ENCODE measurements at places on chromosomes 2 and 18. TPM values are rescaled to one million over a fixed set of nuclear protein-coding genes. Genes with fewer than 3 reads are reported as not detected.

GRCh38 chr2:201122276-201122675 lies 6.3 kb downstream of the CFLAR start:
- no peak for DNase-seq

DNA sequence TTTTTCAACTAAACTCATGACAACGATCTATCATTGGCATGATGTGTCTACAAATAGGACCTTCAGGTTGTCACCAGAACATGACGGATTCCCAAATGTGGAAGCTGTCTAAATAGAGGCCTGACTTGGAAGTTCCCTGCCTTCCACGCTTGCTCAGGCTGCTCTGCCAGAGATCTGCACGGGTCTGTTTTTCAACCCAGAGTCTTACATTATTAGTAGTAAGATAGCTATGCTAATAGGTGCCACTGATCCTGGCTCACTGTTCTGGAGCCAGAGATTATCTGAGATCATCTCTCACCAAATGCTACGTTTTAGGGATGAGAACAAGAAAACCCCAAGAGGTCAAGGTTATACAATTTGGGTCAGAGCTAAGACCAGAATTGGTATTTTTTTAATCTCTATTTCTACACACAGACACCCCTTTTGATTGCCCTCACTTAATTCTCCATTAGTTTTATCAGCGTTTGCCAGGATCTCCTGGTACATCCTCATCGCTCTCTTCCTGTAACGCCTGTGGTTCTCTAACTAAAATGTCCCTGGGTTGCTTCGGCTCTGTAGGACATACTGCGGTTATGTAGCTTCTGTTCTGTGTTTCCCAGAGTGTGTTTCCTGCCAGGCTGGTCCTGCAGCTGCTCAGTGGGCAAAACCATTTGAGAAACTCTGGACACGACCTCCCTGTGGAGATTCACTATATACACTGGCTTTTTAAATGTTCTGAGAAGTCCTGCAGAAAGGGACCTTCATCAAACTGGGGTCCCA lies 5.7 kb downstream of the CDC42EP3 start:
- no peak for DNase-seq

ANKRD53 gene
- total RNA-seq = 1.2 TPM

MLPH gene
- not detected for total RNA-seq

ANKRD29 gene
- total RNA-seq = 0.61 TPM

DNA sequence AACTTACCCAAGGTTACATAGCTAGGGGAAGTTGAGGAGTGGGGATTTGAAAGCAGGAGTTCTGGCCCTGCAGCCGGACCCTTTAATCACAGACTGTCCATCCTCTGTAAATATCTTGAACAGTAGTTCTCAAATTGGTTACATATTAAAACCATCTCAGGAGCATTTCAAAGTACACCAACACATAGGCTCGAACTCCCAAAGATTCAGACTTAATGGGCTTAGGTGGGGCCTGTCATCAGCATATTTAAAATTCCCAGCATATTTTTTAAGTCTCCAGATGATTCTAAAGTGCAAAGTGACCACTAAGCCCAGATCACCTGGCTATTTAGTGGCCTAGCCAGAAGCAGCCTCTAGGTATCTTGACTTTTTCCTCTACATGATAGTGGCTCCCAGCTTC lies 192.2 kb downstream of the ZNF385B start:
- no peak for DNase-seq

DNA sequence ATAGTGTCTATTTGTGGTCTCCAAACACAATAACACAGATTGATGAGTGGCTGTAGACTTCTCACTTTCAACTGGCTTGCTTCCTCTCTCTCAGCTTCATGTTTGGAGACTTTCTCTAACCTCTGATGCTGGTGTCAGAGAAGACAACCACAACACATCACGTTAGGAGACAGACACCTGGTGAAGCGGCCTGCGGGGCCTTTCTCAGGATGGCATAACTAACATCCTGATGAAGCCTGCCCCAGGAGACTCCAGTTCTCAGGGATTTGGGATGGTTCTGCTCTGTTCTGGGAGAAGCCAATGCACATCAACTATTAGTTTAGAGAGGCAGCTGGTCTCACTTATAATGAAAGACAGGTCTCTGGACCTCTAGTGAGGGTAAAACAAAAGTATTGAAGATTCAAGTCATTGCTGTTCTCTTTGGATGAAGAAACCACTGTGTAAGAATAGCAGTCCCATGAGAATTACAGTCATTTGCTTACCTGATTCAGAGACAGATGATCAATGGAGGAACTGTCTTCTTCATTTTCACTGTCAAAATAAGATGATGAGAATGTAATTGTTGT lies 2.0 kb downstream of the IL1A start:
- no peak for DNase-seq

DNA sequence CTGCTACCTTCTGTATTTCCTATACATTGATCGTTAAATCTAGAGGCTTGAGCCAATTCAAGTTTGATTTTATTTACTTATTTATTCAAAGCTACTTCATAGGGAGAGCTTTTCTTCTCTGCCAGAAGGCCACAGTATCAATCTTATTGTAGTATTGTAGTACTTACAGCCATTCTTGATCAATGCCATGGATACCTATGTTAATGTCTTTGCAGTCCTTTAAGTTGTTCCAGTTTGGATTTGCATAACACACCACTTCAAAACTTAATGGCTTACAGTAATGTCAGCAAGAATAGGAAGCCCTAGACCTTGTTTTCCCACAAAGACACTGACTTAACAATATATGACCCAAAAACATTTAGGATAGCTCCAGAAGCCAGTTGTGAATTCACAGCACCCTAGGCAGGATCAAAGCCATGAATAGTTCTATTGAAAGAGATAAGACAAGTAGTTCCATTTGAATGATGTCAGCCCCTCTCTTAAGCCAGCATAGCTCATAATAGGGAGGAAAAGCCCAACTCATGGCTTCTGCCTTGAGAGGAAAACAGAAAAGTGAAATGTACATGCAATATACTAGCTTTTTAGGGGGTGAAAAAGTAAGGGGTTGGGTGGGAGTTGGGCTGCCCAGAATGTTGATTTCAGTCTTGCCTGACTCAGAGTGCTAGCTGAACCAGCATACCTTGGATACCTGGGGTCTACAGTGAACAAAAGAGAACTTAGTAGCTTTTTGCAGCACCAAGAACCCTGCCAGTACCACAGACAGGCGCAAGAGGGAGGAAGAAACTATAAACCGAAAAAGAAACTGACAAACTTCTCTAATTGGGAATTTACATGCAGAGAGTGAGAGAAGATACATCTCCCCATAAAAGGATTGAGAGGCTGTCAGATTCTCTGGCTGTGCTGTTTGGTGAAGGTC lies 101.4 kb downstream of the CAMKMT start:
- no peak for DNase-seq

GRCh38 chr2:15901095-15901807 lies 39.1 kb upstream of the MYCN start:
- DNase-seq = no peak

SERPINB10 gene
- total RNA-seq = not detected

DNA sequence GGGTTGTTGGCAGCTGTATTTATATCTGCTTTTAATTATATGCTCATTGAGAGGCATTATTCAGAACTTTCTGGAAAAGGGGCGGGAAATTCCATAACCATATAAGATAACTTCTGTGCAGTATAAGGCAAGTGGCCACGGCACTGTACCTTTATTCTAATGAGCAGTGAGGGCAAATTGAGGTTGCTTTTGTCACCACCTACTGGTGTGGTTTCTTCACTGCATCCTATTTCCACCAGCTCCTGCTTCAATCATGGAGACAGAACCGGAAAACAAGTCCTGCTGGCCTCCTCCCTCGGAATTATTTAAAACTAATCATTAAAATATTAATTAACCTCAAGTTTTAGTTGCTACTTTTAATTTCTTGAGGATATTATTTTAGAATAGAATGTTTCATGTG lies 759.4 kb downstream of the CBLN2 start:
- DNase-seq = no peak

SLC38A11 gene
- not detected for total RNA-seq

- no peak for DNase-seq
Observed at GRCh38 chr2:119508756-119509155, 15.5 kb downstream of the SCTR start.

DNAH7 gene
- 1.5 TPM for total RNA-seq

DNA sequence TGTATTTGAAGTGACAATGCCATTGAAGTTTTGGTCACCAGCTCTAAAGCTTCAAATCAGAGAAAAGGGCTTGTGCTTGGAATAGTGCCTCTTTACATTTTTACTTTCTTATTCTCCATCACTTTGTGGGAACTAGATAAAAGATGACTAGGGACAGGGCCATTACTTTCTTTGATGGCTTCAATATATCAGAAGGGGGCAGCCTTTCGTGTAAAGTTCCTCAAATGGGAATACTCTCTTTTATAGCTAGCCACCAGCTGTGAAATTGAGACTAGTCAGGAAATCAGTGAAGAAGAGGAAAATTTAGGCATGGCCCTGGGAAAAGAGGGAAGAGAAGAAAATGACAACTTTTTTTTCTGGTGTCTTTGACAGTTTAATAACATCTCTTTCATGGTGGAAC lies 242.5 kb downstream of the DCC start:
- no peak for DNase-seq

Measured in neural crest cell (in vitro differentiated cells).